C1 segment of cervical spinal cord (tissue), 14 donors: ENCODE measurements at places on chromosomes 2 and 18.

DNA sequence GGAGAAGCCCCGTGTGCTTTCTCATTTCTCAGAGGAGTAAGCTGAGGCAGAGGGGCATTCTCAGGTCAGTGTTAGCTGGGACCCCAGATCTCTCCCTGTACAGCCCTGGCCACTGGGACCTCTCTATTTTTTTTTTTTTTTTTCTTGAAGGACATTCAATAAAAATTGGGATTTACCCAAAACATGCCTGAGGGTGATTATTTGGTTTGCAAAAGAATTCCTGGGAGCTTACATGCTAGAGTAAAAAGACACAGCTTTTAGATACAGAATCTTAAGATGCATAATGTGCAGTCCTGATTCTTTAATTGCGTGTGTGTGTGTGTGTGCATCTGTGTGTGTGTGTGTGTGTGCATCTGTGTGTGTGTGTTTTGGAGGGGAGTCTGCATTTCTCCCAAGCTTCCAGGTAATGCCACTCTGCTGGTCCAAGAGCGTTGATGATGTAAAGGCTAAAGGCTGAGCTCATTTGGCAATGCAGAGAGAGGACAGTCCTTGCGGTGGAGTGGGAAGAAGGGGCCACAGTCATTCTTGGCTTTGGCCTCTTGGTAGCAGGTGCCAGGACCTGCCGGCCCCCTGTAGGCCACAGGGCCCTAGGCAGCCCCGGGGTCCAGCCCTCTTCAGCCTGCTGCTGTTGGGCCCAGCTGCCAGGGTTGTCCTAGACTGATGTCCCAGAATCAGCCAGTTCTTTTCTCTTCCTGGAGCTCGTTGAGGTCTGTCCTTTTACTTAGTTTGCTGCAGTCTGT lies 74.1 kb upstream of the MCFD2 start:
- DNase-seq: peak; percentile 45

DNA sequence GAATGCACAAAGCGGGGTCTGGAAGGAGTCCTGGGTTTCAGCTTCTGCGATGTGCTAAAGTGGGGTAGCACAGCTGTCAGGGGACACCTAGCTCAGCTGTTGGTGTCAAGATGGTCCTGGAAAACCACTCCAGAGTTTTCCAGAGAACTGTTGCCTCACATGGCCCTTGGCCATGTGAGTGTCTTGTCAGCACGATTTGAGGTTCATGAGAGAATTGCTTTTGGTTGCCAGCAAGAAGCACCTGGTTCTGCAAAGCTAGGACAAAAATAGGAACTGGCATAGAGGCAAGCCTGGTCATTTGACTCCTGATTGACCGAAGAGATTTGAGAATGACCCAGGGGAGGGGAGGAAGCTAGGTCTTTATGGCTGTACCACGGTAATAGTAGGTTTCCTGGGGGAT lies 50.4 kb upstream of the CTLA4 start:
- DNase-seq: no peak

DNA sequence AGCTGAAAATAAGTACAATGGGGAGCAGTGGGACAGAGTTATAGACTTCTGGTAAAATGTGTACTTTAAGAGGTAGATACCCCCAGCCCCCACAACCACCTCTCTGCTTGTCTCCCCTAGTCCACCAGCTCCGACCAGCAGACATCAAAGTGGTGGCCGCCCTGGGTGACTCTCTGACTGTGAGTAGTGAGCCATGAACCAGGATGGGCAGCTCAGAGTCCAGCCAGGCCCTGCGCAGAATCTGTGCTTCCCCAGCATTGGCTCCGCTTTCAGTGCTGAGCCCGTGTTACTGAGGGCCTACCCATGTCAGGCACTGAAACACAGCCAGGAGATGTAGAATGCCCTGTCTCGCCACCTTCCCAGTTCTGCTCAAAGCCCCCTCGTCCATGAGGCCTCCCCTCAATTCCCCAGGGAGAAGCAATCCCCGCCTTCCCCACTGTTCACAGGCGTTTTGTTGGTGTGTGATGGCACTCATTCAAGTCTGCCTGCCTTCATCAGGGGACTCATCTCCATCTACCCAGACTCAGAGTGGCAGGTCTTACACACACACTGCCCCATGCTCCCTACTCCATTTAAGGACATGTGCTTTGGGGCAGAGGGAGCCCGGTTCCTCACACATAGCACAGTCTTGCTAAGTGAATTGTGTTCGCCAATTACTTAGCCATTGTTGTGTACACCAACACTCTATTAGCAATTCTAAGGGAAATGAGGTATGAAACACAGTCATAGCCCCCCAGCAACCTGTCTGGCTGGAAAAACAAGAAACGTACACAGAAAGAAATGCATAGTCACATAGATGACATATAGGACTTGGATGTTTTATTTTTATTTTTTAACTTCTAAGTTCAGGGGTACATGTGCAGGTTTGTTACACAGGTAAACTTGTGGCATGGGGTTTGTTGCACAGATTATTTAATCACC lies 122.6 kb downstream of the PLB1 start:
- DNase-seq: no peak

DNA sequence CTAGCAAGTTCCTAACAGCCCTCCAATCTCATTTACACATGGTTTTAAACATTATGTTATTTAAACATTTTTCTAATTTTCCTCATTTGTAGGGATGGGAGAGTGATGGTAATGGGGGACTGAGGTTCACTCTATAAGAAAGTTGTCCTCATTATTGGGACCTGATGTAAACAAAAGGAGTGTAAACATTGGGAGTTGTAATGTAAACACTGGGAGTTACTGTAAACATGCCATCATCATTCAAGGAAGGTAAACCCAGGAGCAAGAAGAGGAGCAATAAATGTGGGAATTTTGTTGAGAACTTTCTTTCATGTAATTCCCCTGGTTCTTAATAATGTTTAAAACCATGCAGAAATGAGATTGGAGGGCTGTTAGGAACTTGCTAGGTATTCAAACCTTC lies 17.8 kb downstream of the RFTN2 start:
- DNase-seq: no peak

DNA sequence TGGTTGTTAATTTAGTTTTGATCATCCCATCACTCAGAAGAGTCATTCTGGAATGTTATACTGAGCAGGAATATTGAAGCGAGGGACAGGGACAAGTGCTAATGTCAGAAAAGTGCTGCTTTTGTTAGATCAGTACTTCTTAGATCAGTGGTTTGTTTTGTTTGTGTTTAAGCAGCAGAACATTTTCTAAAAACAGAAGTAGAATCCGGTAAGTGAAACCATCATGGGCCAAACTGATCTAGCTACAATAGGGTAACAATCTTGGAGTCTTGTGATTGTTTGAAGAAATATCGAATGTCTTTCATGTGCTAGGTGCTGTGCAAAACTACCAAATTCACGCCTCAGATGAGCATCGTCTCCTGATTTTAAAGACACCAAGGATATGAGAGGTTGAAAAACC lies 45.1 kb upstream of the SEC11C start:
- DNase-seq: no peak

DNA sequence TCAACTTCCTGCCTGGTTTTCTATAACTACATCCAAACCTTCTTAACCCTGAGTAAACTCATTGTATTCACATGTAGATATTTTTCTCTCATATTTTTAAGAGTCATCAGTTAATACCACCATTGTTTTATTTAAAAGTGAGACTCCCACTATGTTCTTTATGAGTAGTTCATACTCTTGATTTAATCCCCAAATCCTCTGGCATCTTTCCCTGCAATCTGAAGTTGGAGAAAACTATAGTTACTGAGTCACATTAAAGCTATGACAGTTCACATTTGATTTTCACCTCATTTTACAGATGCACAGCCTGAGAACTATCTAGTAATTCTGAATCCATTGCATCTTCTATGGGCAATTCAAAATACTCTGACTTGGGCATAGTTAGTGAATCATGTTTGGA lies 1358.7 kb upstream of the NRXN1 start:
- DNase-seq: no peak

DNA sequence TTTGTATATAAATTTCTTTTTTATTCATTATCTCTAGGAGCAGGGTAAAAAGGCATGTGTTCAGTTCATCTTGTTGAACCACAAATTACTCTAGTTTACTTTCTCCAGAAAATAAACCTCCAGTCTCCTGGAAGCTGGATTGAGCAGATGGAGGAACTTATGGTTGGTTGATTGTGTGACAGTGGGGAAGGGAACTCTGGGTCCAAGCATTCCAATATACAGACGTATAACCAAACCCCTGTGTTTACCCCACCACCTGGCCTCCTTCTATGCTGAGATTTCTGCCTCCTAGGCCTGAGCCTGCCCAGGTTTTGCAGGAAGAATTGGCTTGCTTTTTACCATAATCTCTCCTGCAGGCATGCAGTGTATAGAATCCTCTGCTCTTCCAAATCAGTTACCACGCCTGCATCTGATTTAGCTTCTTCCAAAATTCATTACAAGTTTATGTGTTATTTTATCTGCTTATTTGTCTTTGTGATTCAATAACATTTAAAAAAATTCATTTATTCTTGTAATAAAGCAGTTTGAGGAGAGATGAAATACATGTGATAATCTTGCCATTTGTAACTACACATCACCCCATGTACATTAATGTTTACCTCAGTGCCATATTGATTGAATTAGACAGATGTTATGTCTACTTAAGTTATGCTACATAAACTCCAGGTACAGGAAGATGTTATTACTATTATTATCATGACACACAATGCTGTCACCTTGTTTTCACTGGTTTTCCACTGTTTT lies 2.5 kb upstream of the RAB27B start:
- DNase-seq: peak; percentile 91

DNA sequence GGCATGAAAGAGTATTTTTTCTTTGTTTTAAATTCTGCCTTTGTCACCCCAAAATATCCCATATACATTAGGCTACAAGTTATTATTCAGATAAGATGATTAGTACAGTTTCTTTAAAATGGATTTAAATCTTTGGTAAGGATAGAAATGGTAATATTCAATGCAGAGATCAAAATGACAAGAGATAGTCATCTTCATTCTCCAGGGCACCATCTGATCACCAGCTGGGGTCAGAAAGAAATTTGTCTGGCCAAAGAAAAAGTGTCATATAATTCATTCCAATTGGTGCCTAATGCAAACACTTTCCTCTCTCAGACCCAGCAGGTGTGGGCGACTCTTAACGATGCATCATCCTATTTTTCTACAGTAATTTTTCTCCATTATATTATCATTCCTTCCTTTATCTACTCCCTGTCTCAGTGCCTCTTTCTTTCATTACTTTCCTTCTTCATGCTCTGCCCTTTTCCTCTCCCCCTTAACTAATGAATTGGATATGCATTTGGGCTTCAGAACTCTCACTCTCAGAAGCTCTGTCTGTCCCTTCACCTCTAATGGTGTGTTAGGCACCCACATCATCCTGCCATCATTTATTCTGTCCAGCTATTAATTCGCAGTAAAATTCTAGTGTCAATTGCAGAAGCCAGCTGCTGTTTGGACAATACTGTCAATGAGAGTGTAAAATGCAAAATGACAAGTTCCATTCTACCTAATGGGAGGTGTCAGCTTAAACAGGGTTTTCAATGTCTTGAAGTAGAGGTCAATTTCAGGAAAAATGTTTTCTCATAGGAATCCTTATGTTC lies 570.5 kb downstream of the TDRD15 start:
- no peak for DNase-seq

DNA sequence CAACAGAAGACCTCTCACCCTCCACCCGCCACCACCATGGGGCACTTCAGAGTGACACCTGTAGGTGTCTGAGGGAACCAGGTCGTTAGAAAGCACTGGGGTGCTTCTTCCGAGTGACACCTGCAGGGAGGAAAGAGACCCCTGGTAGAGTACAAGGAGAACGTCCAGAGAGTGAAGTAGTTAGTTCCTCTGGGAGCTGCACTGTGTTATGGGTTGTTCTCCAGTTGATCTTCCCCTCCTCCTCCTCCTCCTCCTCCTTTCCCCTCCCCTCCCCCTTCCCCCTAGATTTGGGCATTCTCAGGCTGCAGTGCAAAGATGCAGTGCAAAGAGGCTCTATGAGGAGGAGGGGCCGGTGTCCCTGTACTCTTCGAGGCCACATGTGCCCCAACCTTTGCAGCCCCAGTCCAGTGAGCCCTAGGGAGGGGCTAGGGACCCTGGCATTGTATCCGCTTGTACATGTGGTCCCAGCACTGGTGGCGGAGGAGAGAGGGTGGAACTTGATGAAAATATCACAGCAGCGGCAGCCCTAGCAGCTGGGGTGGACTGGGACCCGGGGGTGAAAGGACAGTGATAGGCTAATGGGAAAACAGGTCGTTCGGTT lies 850 bp downstream of the DNAJB2 start:
- DNase-seq: peak; percentile 41

- DNase-seq: no peak
Observed at GRCh38 chr2:233010569-233011267, 2.3 kb downstream of the NGEF start.

DNA sequence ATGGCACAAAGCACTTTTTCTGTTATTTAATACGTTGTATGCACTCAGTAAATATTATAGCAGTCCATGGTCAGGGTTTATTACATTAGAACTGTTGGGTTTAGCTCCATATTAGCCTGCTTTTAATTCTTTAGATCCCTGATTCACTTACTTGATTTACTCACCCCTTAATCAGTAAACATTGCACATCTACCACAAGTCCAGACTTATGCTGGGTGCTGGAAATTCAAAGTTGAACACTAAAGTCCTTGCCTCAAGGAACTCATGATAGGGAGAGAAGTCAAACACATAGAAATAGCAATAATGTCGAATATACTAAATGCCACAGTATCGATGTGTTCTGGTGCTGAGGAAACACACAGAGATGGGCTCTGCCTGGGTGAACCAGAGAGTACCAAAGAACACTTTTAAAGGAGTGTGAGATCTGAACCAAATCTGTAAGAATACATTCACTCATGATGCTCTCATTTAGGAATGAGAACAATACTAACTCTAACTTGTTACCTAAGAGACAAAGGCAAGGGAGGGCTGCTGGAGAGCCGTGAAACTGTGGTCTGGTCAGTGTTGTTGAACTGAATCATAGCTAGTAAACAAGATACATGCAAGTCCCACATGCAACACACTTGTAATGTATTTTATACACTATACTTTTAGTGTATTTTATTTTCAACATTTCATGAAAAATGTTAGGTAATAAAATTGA lies 4.9 kb downstream of the STAT4 start:
- no peak for DNase-seq

DNA sequence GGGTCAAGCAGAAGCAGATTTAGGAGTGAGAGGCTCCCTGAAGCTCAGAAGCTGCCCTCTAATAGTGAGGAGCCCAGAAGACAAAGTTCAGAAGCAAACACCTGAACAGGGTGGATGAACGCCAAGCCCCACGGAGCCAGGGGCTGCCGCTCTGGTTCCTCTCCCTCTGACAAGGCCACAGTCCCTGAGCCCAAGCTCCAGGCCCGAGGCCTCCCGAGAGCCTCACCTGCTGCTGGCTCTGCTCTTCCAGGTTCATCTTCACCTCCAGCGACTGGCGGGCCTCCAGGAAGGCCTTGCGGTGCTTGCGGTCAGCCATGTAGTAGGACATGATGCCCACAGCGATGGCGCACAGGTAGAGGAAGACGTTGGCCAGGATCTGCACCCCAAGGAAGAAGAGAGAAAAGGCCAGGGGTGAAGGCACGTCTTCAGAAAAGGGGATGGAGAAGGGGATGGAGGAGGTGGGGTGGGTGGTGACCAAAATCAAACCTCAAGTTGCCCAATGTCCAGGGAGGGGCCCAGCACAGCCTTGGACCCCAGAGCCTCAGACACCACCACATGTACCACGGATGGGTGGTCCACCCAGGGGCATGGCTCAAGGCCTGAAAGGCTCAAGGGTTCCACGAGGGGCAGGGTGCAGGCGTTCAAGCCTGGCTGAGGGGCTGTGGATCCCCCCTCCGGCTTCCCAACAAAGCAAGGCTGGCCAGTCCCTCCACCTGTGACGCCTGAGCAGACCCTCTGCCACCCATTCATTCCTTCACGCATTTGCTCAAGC lies 47.5 kb downstream of the ADCY3 start:
- no peak for DNase-seq

GRCh38 chr2:96965781-96966514 lies 20.4 kb downstream of the FAM178B start:
- DNase-seq: no peak

GRCh38 chr2:20196657-20197161 lies 28.2 kb downstream of the SDC1 start:
- DNase-seq: no peak
